ENCODE measurements at places on chromosomes 5 and 9.

GRCh38 chr5:2311851-2312250 is 429.1 kb upstream of the IRX4 start:
- DNase-seq: no peak

GRCh38 chr5:150540615-150541396 is 32.9 kb downstream of the NDST1 start:
- DNase-seq: no peak

DNA sequence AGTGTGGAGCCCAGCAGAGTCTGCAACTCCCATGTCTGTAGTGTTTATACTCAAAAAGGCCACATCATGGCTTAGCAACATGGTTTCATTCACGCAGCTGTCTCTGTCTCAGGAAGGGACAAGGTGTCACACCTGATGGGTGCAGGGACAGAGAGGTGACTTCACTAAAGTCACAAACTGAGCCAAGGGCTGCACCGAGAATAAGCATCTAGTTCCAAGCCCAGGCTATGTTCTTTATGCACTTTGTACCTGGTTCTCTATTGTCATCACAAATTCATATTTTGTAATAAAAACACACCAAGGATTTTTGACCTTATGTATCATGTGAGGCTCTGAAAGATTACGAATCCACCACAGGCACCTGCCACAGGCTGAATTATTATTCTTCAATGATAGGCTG is 64.9 kb upstream of the STK32A start:
- DNase-seq: no peak

DNA sequence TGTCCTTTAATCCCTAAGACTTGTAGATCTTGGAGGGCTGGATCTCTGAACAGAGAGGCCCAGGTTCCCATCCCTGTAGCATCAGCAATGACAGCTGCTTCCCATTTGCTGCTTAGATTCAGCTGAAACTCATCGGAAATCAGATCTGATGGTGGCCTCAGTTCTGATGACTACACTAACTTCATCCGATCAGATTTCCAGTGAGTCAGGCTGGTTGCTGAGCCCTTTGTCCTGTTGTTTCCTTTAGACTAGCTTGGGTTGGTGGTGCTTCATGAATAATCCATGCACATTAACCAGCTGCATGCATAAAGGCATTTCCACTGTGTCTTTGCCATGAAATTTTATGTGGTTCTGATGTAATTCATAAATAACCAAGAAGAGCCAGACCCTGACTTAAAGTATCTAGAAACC is 195.2 kb upstream of the TUT7 start:
- DNase-seq: no peak

DNA sequence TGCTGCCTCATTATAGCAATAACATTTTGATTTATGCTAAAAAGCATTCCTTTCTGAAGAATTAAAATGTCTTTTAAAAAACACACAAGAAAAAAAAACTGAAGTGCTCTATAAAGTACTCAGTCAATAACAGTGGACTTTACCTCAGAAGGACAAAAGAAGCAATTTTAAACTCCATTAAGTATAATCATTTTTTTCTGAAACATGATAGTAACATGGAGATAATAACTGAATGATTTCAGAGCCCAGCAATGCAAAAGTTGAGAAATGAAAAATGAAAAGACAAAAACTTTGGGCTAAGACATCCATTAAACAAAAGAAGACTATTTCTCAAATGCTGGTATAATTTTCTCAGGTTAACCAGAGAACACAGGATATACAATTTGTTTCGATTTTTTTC is 78.7 kb downstream of the RFX3 start:
- DNase-seq: no peak

GRCh38 chr9:37324261-37324683 is 98.2 kb upstream of the GRHPR start:
- DNase-seq: no peak

DNA sequence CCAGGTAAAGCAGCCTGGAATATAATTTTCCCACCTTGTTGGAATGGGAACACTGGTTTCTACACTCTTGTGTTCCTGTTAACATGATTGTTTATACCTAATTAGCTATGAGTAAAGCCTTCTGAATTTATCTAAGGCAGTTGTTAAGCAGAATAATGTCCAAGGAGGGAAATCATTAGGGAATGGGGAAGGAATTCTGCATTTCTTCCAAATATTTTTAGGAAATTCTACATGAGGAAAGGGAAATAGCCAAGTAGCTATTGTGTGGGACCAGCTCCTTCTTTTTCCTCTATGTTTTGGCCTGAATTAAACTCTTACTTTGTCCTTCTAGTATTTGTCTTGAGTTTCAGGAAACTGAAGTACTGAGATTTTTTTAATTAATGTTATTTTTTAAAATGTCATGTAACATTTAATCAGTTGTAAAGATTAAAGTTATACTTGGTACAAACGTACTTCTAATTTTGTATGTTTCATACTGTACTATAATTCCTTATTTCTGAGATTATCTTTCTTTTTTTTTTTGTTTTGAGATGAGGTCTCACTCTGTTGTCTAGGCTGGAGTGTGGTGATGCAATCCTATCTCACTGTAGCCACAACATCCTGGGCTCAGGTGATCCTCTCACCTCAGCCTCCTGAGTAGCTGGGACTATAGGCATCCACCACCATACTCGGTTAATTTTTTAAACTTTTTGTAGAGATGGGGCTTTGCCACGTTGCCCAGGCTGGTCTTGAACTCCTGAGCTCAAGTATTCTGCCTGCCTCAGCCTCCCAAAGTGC is 28.5 kb downstream of the ANKDD1B start:
- no peak for DNase-seq

GRCh38 chr5:117859176-117859575 is 1129.2 kb downstream of the DTWD2 start:
- no peak for DNase-seq

GRCh38 chr9:120524038-120524437 is 55.9 kb downstream of the CDK5RAP2 start:
- DNase-seq: no peak

DNA sequence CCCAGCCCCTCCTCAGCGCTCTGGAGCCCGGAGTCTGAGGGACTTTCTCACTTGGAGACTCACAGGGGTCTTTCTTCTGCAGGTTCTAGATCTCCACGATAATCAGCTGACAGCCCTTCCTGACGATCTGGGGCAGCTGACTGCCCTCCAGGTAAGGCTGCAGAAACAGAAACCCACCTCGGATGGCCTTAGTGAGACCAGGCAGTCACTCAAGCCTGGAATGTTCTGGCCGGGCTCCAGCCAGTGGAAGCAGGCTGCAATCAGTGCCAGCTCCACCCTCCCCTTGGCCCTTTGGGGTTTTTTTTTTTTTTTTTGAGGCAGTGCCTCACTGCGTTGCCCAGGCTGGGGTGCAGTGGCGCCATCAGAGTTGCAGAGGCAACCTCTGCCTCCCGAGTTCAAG is 7.6 kb downstream of the LRSAM1 start:
- no peak for DNase-seq

GRCh38 chr5:64144425-64145215 is 21.0 kb upstream of the RNF180 start:
- no peak for DNase-seq

DNA sequence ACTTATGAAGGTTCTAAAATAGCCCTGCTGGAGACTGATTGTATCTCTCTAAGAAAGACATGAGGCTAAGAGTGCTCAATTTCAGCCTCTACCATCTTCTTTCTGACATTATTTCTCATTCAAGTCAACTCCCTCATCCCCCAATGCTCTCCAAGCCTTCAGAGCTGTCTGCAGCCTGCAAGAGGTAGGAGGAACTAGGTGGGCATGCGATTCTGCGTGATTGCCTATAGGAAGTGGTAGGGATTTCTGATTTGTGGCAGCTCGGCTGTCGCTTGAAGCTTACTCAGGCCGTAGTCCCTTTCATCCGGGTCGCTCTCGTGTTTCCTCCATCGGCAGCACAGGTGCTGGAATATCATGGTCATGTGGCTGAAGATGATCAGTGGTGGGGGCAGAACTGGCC is 138.1 kb upstream of the KLF9 start:
- no peak for DNase-seq

DNA sequence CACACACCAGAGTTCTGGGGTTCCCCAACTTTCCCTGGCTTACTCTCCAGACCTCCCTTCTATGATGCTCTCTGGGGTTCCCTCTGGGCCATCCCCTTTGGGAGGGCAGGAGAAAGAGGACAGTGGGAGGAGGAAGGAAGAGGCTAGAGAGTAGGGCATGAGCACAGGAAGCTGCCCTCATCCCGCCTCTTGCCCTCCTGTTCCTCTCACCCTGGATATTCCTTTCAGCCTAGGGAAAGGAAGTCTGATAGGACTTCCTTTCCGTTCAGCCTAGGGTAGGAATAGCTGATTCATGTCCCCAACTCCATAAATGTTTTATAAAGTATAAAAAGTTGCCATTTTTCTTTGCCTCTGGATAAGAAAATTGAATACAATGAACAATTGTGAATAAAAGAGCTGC is 7.4 kb downstream of the MAP1B start:
- DNase-seq: no peak

- no peak for DNase-seq
Measured at GRCh38 chr5:39076757-39077728, 2.8 kb upstream of the RICTOR start.

DNA sequence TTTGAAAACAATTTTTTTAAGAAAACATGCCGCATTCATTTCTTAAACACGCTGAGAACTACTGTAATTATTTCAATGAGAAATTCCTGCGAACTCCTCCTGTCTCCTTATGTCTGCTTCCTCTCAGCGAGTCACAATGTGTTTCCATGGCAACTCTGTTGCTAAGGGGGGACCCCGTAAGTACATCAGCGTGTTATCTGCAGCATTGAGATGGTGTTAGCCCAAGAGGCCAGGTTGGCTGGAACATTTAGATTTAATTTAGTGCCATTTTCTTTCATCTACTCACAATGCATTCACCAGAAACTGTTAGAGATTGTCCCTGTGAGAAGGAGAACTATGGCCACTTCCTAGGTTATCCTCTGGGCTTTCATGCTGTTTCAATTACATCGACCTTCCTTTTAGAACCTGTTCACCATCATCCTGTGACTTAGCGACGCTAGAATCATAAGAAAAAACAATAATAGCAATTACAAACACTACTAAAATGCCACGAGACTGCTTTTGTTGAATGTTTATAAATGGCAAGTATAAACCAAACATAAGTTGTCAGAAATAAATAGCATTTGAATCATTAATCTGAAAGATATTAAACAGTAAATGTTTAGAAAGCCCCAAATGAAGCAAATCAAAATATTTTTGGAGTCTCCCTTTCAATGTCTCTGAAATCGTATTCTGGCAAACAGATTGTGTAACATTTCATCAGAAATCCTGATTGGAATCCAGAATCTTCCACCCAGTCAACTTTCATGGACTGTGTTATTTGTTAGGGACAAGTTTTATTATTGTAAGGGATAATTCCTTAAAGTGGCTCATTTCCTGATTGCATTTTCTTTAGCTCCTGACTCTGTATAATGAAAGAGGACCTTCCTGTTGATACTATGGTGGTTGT is 39.7 kb upstream of the SHC3 start:
- DNase-seq: no peak

GRCh38 chr5:137696481-137696880 is 39.4 kb downstream of the KLHL3 start:
- no peak for DNase-seq

DNA sequence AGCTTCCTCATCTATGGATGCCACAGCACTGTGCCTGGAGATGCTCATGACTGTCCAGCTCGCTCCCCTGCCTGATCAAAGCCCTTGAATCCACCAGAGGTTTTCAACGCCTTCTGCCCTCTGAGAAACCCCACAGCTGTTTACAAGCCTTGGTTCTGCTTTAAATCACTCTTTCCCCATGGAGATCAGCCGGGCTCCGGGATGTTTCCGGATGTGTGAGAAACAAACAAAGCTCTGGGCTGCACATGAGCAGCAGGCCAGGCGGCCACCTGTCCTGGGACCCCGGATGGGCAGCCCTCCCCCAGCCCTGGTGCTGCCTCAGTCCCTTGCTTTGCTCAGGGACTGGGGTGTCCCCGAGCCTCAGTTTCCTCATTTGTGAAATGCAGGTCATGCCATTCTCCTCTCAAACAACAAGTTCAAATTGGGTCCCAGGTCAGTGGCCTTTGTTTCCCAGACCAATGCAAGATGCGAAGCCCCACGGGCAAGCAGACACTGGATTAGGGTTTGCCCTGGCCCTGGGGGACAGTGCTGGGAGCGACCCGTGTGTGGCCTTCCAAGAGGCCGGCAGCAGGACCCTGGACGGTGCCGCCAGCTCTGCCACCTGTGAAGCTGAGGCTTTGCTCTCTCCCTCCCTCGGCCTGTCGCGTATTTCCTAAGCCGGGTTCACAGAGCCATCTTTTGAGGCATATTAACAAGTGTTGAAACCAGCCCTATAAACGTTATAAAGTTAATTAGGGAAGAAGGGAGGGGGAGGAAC is 42.4 kb upstream of the PHYKPL start:
- DNase-seq: no peak

DNA sequence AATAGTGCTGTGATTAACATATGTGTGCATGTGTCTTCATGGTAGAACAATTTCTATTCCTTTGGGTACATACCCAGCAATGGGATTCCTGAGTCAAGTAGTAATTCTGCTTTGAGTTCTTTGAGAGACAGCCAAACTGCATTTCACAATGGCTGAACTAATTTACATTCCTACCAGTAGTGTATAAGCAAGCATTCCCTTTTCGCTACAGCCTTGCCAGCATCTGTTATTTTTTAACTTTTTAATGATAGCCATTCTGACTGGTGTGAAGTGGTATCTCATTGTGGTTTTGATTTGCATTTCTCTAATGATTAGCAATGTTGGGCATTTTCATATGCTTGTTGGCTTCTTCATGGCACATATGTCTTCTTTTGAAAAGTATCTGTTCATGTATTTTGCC is 308.5 kb downstream of the ARRDC3 start:
- DNase-seq: no peak

DNA sequence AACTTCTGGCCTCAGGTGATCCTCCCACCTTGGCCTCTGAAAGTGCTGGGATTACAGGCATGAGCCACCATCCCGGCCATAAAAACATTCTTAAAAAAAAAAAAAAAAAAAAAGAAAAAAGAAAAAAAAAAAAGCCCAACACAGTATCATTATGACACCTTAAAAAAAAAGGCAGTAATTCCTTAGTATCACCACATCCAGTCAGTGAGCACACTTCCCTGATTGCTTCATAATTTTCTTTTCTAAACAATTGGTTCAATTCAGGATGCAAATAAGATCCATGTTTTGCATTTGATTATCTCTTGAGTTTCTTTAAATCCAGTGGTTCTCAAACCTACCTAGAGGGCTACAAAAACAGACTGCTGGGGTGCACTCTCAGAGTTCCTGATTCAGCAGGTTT is 182.5 kb downstream of the CDK5RAP2 start:
- no peak for DNase-seq

GRCh38 chr5:143386725-143387124 is 16.8 kb downstream of the NR3C1 start:
- no peak for DNase-seq

Measured in NCI-H2081 treated with DMSO at 0.1 percent for 48 hours (cell line).